ENCODE measurements at places on chromosomes 3 and 15.

GRCh38 chr15:25408428-25408827 lies 30.4 kb downstream of the UBE3A start:
- no peak for DNase-seq

GRCh38 chr15:63792584-63792983 lies 41.2 kb downstream of the HERC1 start:
- no peak for DNase-seq

DNA sequence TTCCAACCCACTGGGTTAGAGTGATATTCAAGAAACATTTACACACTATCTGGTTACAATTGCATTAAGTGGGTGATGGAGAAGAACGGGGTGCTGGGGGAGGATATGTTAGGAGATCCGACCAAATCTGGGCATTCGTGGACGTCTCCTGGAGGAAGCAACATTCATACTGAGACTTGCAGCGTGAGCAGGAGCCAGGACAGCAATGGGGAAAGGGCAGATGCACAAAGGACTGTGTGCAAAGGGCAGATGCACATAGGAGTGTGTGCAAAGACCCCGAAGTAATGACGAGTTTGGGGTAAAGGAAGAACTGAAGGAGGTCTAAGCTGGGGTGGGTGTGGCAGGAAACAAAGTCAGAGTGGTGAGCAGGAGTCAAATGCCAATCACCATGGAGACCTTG lies 16.1 kb upstream of the CTXND1 start:
- DNase-seq, result no peak

DNA sequence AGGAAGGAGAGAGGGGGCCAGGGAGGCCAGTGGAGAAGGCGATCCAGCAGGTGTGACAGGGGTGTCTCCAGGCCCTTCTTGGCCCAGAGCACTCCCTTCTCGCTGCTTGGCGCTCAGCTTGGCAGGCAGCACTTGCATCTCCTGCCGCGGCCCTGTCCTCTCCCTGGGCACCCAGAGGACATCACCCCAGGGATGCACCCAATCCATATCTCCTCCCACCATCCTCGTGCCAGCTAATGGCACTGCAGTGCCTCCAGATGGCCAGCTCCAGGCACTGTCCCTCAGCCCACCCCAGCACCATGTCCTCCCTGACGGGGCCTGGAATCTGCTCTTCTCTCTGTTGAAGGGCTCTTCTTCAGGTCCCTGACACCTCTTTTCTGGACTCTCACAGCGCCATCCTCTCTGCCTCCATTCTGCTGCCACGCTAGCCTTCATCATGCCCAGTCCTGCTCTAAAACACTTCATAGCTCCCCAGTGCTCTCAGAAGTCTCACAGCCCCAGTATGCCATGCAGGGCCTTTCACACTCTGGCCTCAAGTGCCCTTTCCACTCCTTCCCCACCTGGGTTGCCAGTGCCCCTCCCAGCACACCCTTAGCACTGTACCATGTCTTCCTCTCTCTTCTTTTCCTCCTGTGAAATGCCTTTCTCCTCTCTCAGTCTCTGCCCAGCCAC lies 106.8 kb upstream of the SLC6A11 start:
- DNase-seq, result no peak

DNA sequence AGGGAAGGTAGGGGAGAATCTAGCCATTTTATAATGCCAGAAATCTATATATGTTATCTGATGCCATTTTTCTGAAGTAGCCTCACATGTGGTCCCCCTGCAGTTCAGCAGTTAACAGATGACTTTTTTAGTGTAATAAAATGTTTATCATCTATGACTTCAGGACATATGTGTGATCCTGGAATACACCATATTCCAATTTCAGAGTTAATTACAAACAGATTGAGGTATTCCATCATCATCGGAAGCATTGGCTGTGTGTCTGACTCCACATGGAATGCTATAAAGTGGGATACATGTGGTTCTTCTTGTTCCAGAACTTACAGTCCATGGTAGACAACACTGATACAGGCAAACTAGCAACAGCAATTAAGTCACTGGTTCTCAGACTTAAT lies 45.9 kb upstream of the LIMD1 start:
- no peak for DNase-seq

- DNase-seq, result no peak
Measured at GRCh38 chr3:11136116-11136515, 18.2 kb upstream of the HRH1 start.

- DNase-seq, result no peak
Measured at GRCh38 chr15:39409876-39410530, 170.9 kb upstream of the THBS1 start.

GRCh38 chr15:48406266-48406891 lies 75.2 kb downstream of the DUT start:
- DNase-seq, result no peak

DNA sequence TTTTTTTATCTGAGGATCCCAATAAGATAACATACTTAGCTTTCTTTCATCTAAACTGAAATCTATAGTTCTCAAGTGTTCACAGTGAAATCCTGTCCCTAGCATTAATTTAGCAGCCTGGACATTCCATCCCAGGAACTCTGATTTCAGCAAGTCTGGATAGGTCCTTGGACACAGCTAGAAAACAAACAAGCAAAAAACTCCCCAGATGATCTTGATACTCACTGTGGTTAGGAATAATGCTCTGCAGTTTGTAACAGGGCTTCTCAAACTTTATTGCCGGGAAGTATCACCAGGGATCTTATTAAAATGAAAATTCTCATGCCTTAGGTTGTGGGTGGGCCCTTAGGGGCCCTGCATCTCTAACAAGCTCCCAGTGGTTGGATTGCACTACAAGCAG lies 24.3 kb downstream of the THBS1 start:
- DNase-seq, result no peak

- no peak for DNase-seq
Measured at GRCh38 chr3:56839784-56840715, 38.3 kb upstream of the ARHGEF3 start.

- no peak for DNase-seq
Measured at GRCh38 chr15:73981761-73982221, 10.3 kb downstream of the STOML1 start.

GRCh38 chr15:71997691-71998090 lies 120.3 kb downstream of the MYO9A start:
- no peak for DNase-seq

DNA sequence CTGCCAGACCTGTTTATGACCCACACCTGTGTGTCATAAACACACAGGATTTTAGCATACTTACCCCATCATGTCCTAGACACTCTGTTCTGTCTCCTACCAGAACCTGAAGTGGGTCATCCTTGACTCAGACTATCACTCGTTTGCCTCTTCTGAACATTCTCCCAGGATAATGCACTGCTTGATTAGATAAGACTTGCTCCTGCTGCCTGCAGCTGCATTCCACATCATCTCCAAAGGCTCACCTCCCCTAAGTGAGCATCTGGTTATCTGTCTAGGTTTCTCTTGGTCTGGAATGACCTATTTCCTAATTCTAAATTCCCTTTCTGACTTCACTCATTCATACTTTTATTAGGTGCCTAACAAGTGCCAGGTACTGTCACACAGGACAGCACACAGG lies 332.1 kb downstream of the NTRK3 start:
- no peak for DNase-seq

GRCh38 chr3:178003756-178004155 lies 532.5 kb upstream of the KCNMB2 start:
- no peak for DNase-seq

GRCh38 chr15:32824777-32825176 lies 107.0 kb downstream of the GREM1 start:
- DNase-seq, result no peak

DNA sequence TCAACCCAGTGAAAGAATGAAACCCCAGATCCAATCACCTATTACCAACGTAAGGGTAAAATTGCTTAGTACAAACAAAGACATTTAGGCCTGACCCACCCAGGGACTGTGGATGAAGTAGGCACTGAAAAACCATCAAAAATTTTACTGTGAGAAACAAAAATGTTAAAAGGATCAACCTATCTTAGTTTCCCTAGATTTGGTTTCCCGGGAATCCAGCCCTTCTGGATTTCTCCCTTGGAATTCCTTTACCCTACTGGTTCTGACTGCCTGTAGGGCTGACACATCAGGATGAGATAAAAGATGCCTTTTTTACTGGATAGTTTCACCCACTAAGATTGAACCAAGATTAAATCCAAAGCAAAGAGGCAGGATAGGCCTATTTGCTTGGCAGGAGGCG lies 102.7 kb downstream of the SCAPER start:
- DNase-seq, result no peak

DNA sequence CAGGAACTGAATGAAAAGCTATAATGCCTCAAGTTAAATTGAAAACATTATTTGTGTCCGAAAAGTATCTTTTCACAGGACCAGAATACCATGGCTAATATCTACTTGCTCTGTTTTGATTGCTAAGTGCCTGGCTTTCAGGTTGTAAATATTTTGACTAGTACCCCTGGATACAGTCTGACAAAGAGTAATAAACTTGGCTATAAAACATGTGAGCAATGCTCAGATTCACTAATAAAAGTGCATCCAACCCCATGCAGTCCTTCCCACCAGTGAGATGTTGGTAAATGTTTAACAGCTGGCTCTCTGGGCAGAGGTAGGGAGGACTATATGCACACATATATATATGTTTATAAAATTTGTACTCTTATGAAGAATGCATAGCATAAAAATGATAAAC lies 281.8 kb upstream of the TGFBR2 start:
- DNase-seq, result no peak

DNA sequence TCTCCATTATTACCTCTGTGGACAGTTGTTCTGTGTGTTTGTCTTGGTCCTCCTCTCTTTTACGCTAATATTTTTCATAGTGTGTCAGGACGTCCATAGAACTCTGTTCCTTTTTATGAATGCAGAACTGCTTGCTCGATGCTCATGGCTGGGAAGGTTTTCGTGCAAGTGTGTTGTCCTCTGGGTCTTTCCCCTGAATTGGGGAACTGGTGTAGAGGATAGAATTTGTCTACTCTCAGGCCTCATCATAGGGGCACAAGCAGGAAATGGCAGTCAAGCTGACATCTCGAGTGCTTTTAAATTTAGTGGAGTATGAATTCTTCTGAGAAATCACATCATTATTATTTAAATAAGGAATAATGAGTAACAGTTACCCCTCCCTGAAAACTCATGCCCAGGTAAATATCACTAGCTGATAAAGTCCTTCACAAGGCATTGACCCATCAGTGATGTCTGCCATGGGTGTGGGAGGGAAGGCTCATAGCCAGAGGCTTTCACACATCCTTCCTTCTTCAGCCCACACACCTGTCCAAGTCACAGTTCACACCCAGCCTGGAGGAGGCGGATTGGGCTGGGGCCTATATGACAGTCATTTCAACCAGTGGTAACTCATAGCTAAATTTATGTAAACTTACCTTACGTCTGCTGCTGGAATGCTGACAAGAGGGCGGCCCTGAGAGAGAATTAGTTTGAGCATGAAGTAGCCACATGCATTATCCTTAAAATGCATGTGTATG lies 226.1 kb downstream of the PLCL2 start:
- DNase-seq, result no peak

DNA sequence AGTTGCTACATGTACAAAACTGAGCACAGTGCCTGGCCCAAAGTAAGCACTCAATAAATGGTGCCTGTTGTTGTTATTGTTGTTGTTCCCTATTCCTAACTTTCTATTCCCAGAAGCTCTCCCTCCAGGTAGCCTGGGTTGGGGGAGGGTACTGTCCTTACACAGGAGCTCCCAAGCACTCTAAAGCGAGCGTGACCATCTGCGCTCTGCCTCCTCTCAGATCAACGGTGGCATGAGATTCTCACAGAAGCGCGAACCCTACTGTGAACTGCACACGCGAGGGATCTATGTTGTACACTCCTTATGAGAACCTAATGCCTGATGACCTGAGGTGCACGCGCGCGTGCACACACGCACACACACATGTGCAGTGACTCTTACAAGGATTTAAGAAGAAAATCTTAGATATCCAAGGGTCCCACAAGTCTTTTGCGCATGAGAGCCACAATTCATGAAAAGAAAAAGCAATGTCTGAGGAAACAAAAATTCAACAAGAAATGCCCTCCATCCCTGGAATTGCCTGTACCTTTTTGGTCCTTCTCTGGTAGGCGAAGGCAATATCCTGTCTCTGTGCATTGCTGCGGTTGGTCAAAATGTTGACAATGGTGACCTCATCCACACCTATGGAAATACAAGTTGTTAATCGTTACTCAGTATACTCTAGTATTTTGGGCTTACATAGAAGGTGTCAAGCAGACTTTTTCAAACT lies 33.7 kb downstream of the ANXA2 start:
- DNase-seq, result no peak

DNA sequence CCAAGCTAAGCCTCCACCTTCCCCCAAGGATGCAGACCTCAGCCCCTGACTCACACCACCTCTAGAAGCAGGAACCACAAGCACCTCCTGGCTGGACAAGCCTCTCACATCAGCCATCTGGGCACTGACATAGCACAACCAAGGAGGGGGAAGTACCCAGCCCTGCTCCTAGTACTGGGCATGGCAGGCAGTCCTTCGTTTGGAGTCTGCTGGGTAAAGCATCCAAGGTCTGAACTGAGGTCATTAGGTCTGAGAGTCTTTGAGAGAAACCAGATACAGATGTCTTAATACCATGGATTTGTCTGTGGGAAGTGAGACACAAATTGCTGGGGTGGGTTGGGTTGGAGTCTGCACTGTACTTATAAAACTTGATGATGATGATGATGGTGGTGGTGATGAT lies 61.8 kb downstream of the CCDC33 start:
- no peak for DNase-seq

GRCh38 chr3:65448120-65448519 lies 590.6 kb downstream of the MAGI1 start:
- DNase-seq, result no peak

DNA sequence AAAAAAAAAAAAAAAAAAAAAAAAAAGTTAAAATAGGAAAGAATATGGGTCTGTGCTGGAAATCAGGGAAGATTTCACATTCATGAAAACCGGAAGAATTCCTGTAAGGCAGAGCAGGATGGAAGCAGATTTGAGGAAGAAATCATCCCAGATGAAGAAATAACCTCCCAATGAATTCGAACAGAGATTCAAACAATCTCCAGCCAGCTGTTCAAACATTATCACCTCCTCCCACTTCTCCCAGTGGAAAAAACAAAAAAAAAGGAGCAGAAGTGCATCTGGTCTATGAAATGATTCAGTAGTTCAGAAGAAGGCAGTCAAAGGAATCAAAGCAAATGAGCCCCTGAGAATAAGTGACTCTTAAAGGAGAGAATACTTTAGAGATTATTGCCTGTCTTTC lies 33.1 kb downstream of the CP start:
- no peak for DNase-seq

GRCh38 chr3:111538681-111539083 lies 3.3 kb upstream of the CD96 start:
- no peak for DNase-seq

DNA sequence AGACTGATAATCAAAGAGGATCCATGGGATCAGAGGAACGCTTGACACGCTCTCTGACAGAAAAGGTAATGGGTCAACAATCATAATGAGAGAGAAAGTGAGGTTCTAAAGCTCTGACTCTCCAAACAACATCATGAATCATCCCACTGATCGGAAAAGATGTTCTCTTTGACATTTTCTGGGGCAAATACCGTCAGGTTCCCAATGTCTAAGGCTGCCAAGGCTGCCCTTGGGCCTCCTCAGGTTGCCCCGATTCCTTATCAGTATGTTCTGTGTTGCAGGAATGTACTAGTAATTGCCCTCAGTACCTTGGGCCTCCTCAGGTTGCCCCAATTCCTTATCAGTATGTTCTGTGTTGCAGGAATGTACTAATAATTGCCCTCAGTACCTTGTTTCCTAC lies 60.9 kb downstream of the NPTN start:
- DNase-seq, result no peak

All from activated T-helper 1 cell treated with Interleukin-2 at 50 U/mL for 16 hours (primary cell).